MCF 10A (cell line): ENCODE measurements at places on chromosomes 13 and 19. TPM values are rescaled to one million over a fixed set of nuclear protein-coding genes. Genes with fewer than 3 reads are reported as not detected.

Gene CCDC169
- 5.7 and 5.9 TPM in 2 replicates for total RNA-seq

Gene KRTDAP
- total RNA-seq = not detected in 2 replicates

Gene DZIP1
- total RNA-seq = 16.4 and 22.1 TPM in 2 replicates

Gene HCN2
- 0.68 and 1.2 TPM in 2 replicates for total RNA-seq

Gene PROZ
- total RNA-seq = not detected in 2 replicates

Gene TPTE2
- not detected in 2 replicates for total RNA-seq

Gene PTH2
- total RNA-seq = not detected in 2 replicates

Gene MYBPC2
- total RNA-seq = not detected in 2 replicates

Gene CD33
- 0.33 TPM in 1 of 2 replicates, not detected in the other for total RNA-seq

Gene IFNL1
- total RNA-seq = not detected in 2 replicates
